Activated naive CD8-positive, alpha-beta T cell treated with anti-CD3 and anti-CD28 coated beads, Interleukin-2, amount 50 U/mL, for 24 hours (primary cell): ENCODE measurements at places on chromosomes 4 and X.

DNA sequence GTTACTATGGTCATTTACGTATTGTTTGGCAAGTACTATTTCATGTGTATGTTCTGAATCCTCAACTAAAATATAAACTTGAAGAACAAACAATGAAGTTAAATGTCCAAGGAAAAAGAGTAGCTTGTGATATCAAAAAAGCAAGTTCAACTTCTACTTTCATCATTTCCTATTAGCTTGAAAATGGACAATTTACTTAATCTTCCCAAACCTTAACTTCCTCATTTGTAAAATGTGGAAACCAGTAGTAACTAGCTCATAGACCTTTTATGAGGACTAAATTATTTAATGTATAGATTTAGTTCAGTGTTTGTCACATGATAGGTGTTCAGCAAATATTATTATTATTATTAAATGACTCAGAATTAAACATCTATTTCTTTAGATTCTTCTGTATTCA, 276.8 kb upstream of the TET2 start:
- H3K36me3 ChIP-seq: no peaks in the 10 kb centered on the region
- H3K27ac ChIP-seq: no peak overlapping the region
- H3K27me3 ChIP-seq: peaks cover 2% of the 10 kb centered on the region
- DNase-seq: no peak
- no peak overlapping the region for H3K4me3 ChIP-seq
- no peaks in the 10 kb centered on the region for H3K4me1 ChIP-seq

GRCh38 chrX:100194082-100194775, 215.8 kb downstream of the PCDH19 start:
- H3K4me3 ChIP-seq: no peak overlapping the region
- H3K27ac ChIP-seq: no peak overlapping the region
- no peaks in the 10 kb centered on the region for H3K27me3 ChIP-seq
- no peaks in the 10 kb centered on the region for H3K4me1 ChIP-seq
- DNase-seq: no peak
- no peaks in the 10 kb centered on the region for H3K36me3 ChIP-seq

- no peaks in the 10 kb centered on the region for H3K4me1 ChIP-seq
- H3K27ac ChIP-seq: no peak overlapping the region
- no peak overlapping the region for H3K4me3 ChIP-seq
These were observed 236.5 kb upstream of the F9 start for GRCh38 chrX:139293991-139294390.

GRCh38 chr4:106746451-106746850, 289.7 kb downstream of the DKK2 start:
- no peak overlapping the region for H3K27ac ChIP-seq
- DNase-seq: no peak
- H3K36me3 ChIP-seq: no peaks in the 10 kb centered on the region
- H3K27me3 ChIP-seq: no peaks in the 10 kb centered on the region
- no peak overlapping the region for H3K4me3 ChIP-seq

GRCh38 chr4:53928825-53929224, 135.6 kb downstream of the CHIC2 start:
- no peak overlapping the region for H3K27ac ChIP-seq
- no peak for DNase-seq

DNA sequence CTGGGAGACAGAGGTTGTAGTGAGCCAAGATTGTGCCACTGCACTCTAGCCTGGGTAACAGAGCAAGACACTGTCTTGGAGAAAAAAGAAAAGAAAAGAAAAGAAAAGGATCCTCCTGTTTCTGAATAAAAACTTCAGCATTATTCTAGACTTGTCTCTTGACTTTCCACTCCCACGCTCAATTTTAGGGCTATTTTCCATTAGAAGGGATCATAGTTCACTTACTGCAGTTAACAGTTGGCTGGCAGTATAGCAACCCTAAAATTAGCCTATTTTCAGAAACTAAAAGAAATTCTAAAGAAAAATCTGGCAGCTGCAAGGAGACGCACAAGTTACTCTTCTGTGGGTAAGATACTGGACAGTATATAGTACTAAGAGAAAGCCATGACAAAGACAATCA, 28.1 kb downstream of the THOC2 start:
- no peak overlapping the region for H3K4me3 ChIP-seq
- peaks cover 8% of the 10 kb centered on the region for H3K4me1 ChIP-seq
- DNase-seq: no peak
- H3K27ac ChIP-seq: peak overlapping the region; percentile 11
- H3K36me3 ChIP-seq: peaks cover 9% of the 10 kb centered on the region
- H3K27me3 ChIP-seq: no peaks in the 10 kb centered on the region

- no peaks in the 10 kb centered on the region for H3K27me3 ChIP-seq
- H3K27ac ChIP-seq: no peak overlapping the region
- no peak overlapping the region for H3K4me3 ChIP-seq
These were observed 607.8 kb downstream of the FSTL5 start for GRCh38 chr4:161555689-161556660.

GRCh38 chr4:94833394-94833793, 75.6 kb downstream of the BMPR1B start:
- no peaks in the 10 kb centered on the region for H3K4me1 ChIP-seq
- no peaks in the 10 kb centered on the region for H3K36me3 ChIP-seq
- no peaks in the 10 kb centered on the region for H3K27me3 ChIP-seq
- no peak overlapping the region for H3K27ac ChIP-seq

DNA sequence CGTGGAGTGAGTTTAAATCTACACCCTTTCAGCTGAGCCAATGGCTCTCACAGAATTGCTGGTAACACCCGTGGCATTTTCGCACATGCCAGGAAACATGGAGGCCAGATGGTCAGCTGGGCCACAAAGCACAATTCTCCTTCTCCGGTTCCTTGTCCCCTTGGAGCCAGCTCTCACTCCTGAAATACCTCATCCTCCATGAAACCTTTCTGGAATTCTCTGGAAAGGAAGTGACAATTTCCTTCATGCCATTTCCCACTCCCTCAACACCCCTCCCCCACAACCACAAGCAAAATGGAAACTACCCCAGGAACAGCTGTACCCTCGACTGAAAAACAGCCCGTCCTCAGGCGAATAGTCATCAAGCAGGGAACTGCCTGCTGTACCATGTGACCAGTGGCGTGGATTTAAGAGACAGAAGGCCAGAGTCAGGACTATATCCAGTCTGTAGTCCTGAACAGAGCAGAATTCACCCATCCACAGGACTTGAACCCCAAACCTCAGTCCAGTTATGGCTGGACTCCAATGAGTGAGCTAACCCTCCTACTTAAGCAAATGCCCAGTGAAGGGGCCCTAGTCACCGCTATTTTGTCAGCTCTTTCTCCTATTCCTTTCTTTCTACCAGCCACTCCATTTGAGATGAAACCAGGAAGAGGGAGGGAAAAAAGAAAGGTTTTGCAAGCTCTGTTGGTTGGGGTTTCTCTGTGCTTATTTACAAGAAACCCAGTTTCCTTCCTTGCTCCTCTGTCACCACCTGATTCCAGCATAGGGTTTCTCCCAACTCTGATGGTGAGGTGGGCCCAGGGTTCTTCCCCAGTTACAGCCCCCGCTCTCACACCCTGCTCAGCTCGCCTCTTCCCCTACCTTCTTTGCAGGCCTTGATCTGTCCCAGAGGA, 24.5 kb downstream of the ELF4 start:
- H3K4me3 ChIP-seq: peak overlapping the region; percentile 63
- peaks cover 3% of the 10 kb centered on the region for H3K36me3 ChIP-seq
- peak overlapping the region; percentile 79 for H3K27ac ChIP-seq
- peaks cover 79% of the 10 kb centered on the region for H3K4me1 ChIP-seq

GRCh38 chrX:132592880-132593279, 104.0 kb upstream of the MBNL3 start:
- H3K4me3 ChIP-seq: no peak overlapping the region
- no peaks in the 10 kb centered on the region for H3K4me1 ChIP-seq
- no peaks in the 10 kb centered on the region for H3K27me3 ChIP-seq
- no peak for DNase-seq

- DNase-seq: no peak
- no peak overlapping the region for H3K4me3 ChIP-seq
- no peaks in the 10 kb centered on the region for H3K4me1 ChIP-seq
- no peak overlapping the region for H3K27ac ChIP-seq
- no peaks in the 10 kb centered on the region for H3K36me3 ChIP-seq
These were observed 263.2 kb downstream of the PDHA2 start for GRCh38 chr4:96103086-96103485.

- H3K36me3 ChIP-seq: peaks cover 3% of the 10 kb centered on the region
- peaks cover 25% of the 10 kb centered on the region for H3K4me1 ChIP-seq
These were observed 95.6 kb downstream of the NR3C2 start for GRCh38 chr4:148346657-148347056.

- no peaks in the 10 kb centered on the region for H3K27me3 ChIP-seq
- H3K36me3 ChIP-seq: no peaks in the 10 kb centered on the region
- DNase-seq: no peak
- H3K4me1 ChIP-seq: no peaks in the 10 kb centered on the region
These were observed 120.5 kb upstream of the FAT1 start for GRCh38 chr4:186844059-186844681.

DNA sequence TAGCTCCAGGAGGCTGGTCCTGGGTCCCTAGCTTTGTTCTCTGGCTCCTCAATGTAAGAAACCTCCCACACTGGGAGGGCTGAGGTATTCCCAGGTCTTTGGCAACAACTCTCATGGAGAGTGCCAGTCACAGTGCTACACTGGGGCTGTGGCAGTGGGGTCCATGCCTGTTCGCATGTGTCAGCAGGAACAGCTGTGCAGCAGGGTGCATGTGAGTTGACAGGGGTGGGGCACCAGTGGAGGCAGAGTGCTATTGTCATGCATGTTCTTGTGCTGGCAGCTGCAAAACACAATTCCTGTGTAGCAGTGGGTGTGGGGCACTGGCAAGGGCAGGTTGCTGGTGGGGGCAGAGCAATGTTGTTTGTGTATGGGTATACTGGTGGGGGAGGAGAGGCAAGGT, 246.0 kb downstream of the CXXC4 start:
- no peak overlapping the region for H3K27ac ChIP-seq
- no peak for DNase-seq
- H3K36me3 ChIP-seq: no peaks in the 10 kb centered on the region

DNA sequence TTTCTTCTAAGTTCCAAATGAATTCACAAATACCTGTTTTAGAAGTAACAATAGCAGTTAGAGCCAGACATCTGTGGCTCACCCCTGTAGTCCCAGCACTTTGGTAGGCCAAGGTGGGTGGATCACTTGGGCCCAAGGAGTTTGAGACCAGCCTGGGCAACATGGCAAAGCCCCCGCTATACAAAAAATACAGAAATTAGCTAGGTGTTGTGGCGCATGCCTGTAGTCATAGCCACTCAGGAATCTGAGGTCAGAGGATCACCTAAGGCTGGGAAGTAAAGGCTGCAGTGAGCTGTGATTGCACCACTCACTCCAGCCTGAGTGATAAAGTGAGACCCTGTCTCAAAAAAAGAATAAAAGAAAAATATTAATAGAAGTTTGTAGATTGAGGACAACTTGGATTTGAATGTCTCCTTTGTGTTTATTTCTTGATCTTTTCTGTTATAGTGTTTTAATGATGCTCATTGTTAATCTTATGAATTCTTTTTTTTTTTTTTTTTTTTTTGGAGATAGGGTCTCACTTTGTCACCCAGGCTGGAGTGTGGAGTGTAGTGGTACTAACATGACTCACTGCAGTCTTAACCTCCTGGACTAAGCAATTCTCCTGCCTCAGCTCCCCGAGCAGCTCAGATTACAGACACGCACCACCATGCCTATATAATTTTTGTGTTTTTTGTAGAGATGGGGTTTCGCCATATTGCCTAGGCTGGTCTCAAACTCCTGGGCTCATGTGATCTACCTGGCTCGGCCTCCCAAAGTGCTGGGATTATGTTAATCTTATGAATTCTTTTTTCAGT, 30.7 kb upstream of the RAPGEF2 start:
- no peaks in the 10 kb centered on the region for H3K36me3 ChIP-seq
- peaks cover 29% of the 10 kb centered on the region for H3K4me1 ChIP-seq
- no peak for DNase-seq
- no peaks in the 10 kb centered on the region for H3K27me3 ChIP-seq
- no peak overlapping the region for H3K4me3 ChIP-seq

- DNase-seq: no peak
- H3K27me3 ChIP-seq: peaks cover 6% of the 10 kb centered on the region
- no peak overlapping the region for H3K4me3 ChIP-seq
- no peaks in the 10 kb centered on the region for H3K36me3 ChIP-seq
- H3K27ac ChIP-seq: no peak overlapping the region
These were observed 64.3 kb downstream of the FRAS1 start for GRCh38 chr4:78121338-78121904.

DNA sequence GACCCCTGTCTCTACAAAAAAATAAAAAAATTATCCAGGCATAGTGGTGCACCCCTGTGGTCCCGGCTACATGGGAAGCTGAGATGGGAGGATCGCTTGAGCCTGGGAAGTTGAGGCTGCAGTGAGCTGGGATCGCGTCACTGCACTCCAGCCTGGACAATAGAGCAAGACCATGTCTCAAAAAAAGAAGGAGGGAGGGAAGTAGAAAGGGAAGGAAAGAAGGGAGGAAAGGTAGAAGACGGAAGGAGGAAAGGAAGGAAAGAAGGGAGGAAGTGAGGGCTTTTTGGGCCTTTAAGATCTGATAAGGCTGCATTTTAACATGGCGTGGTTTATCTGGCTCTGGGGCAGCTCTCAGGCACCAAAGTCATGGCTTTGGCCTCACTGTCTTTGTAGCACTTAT, 10.4 kb downstream of the PDK3 start:
- no peaks in the 10 kb centered on the region for H3K36me3 ChIP-seq
- no peaks in the 10 kb centered on the region for H3K27me3 ChIP-seq
- H3K27ac ChIP-seq: no peak overlapping the region
- no peak for DNase-seq

- peak overlapping the region; percentile 89 for H3K4me3 ChIP-seq
- H3K27ac ChIP-seq: peak overlapping the region; percentile 92
- no peak for DNase-seq
- H3K27me3 ChIP-seq: no peaks in the 10 kb centered on the region
- peaks cover 34% of the 10 kb centered on the region for H3K36me3 ChIP-seq
- peaks cover 47% of the 10 kb centered on the region for H3K4me1 ChIP-seq
These were observed 763 bp downstream of the USP38 start for GRCh38 chr4:143185253-143186107.
